ENCODE measurements at places on chromosomes 12 and 14. TPM values are rescaled to one million over a fixed set of nuclear protein-coding genes. Genes with fewer than 3 reads are reported as not detected.

DNA sequence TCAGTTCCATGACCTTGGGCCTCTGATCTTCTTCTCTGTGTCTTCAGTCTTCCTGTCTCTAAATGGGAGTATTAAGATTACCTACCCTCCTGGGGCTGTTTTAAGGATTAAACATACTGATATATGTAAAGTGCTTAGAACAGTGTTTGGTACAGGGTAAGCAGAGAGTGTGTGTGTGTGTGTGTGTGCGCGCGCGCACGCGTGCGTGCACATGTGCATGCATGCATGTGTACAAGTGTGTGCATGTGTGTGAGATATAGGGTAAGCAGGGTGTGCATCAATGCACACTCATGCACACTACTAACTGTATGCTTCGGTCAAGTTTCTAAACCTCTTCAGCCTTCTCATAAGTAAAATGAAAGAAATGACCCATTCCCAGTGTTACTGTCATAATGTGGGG, 196.6 kb downstream of the NTF3 start:
- DNase-seq = no peak

TOMM20L gene
- total RNA-seq = not detected

LRRK2 gene
- 16.8 TPM for total RNA-seq

FGD6 gene
- total RNA-seq = 18.9 TPM

- DNase-seq = no peak
Measured at GRCh38 chr12:86914721-86915120, 658.5 kb upstream of the MGAT4C start.

DNA sequence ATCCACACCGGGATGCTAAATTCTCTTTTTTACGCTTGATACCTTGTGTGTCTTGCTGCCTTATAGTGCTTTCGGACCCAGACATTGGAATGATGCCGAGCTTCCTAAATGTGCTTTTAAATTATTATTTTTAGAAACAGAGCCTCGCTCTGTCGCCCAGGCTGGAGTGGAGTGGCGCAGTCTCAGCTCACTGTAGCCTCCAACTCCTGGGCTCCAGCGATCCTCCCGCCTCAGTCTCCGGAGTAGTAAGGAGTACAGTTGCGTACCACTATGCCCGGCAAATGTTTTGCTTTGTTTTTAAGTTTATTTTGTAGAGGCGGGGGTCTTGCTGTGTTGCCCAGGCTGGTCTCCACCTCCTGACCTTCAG, 489 bp upstream of the EML5 start:
- DNase-seq = no peak

AICDA gene
- not detected for total RNA-seq

DNA sequence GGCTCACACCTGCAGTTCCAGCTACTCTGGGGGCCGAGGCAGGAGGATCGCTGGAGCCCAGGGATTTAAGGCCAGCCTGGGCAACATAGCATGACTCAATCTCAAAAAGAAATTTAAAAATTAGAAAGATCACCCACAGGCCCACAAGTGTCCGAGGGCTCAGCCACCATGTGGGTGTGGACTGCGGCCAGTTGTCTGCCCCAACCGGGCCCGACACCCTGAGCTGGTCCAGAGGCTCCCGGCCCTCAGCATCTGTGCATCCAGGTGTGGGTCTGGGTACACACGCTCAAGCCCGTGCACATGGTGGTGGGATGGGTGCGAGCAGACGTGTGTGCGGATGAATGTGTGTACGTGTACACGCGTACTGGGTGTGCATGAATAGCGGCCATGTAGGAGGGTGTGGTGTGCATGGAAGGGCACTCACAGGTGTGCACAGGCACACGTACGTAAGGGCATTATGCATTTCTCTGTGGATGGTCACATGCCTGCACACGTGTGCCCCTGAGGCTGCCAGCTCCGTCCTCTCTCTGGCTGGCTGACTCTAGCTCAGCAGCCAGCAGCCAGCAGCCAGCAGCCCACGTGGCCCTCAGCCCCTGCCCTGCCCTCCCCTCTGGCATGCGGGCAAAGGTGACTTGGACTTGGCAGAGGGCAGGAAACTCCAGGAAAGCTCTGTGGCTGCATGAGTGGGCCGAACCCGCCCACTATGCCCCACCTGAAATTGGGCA, 23.3 kb upstream of the NUDT14 start:
- peak; percentile 56 for DNase-seq

RAB15 gene
- total RNA-seq = 12.7 TPM

NAP1L1 gene
- total RNA-seq = 471 TPM

SERPINA10 gene
- not detected for total RNA-seq

DNA sequence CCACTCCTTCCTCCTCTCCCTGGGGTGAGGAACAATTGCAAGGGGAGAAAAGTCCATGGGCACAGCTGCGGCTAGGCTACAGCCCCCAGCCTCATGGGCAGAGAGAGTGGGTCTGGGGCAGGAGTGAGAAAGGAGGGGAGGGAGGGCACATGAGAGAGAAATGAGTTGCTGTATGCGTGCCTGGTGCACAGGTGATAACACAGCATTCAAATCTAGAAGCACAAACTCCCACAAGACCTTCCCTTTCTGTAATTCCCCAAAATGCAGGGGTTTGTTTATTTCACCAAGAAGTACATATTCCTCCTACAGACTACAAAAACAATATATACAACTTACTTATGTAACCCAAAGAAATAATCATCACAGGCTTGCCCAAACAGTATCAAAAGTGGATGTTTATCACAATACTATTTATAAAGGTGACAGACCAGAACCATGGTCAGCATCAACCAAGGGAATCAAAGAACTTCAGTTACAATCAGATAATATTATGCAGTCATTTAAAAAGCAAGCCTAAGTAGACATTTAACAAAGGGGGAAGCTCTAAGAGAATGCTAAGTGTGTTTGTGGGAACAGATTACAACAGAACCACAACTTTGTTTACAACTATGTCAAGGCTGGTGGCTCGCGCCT, 54.2 kb downstream of the ITPK1 start:
- DNase-seq = no peak

RASAL1 gene
- total RNA-seq = not detected

DNA sequence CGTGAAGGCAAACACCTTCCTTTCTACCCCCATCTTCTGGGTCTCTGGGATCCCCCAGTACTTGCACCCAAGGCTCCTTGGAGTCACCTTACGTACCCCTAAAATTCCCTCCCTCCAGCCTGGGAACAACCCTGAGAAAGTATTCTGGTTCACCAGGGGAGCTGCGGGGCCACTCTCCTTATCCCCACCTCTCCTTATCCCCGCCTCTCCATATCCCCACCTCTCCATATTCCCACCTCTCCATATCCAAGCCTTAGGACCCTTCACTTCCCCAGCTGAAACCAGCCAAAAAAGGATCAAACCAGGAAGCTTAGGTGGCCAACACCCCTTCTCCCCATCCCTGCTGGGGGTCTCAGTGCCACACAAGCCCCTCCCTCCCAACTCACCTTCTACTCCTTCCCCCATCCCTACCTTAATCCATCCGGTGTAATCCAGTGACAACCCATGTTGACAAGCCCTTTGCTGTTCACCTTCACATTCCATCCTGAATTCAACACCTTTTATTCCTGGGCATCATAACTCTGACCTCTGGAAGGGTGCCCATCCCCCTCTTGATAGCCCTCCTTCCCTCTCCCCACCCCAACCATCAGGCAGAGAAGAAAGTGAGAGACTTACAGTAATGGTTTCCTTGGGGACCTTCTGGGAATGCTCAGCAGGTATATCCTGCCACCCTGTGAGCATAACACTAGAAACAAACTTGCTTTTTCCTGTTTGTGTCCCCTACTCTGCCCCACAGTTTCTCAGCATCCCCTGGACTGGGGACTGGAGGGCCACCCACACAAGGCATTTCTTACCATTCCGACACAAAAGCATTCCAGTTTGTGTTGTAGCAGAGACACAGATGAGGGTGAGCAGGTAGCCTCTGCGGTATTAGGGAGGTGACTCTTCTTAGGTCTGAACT, 1.6 kb upstream of the MSI1 start:
- no peak for DNase-seq

FGF23 gene
- total RNA-seq = 0.24 TPM

DEPDC4 gene
- not detected for total RNA-seq

MGAT2 gene
- 14.4 TPM for total RNA-seq

ITGB7 gene
- 0.97 TPM for total RNA-seq

GRCh38 chr14:50047274-50047676, 69.1 kb downstream of the VCPKMT start:
- DNase-seq = no peak

DNA sequence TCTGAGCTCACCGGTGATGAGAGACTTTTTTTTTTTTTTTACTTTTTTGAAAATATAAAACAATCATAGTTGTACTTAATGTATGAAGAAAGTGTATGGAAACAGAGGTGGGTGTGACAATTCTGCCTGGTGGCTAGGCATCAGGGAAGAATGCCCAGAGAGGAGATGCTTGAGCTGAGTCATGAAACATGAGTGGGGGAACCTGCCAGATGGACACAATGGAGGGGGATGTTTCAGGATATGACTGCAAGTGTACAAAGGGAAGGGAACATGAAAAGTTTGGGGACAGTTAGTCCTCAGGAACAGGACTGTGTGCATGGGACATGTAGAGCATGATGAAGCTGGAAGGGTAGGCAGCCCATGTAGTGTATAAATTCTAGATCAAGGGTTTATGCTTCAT, 274.2 kb upstream of the E2F7 start:
- no peak for DNase-seq

SH2B3 gene
- 28.9 TPM for total RNA-seq

- DNase-seq = no peak
Measured at GRCh38 chr14:105285174-105285573, 15.6 kb downstream of the BRF1 start.

EIF2S1 gene
- 91.3 TPM for total RNA-seq

DNA sequence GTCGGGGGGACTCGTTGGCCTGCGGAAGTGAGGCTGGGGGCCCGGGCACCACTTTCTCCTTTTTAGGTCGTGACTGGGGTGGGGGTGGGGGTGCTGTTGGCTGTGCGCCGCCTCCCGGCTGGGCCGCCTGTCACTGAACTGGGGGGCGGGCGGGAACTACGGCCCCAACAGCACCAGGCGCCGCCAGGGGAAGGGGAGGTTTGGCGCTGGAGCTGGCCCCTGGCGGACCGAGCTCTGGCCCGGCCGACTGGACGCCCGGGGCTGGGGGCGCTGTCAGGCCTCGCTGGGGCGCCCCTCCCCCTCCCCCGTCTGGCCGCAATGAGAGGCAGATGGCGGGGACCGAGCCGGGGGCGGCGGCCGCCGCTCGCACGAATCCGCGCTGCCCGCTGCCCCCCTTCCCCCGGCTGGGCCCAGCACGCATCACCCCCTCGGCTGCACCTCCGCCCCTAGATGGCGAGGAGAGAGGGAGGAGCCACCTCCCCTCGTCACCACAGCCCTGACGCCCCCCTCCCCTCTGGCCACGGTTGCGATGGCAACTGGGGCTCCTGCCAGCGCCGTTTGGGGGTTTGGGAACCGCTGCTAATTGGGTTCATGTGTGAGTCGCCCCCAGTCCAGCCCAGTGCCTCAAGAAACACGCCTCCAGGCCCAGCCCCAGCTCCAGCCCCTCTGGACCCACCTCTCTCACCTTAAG, 723 bp downstream of the NFATC4 start:
- peak; percentile 90 for DNase-seq

GPR137C gene
- total RNA-seq = 0.77 TPM

OTX2 gene
- total RNA-seq = not detected

TPPP2 gene
- total RNA-seq = 0.56 TPM

GRCh38 chr12:113667095-113667494, 195.4 kb upstream of the LHX5 start:
- no peak for DNase-seq

- no peak for DNase-seq
Measured at GRCh38 chr14:99596071-99596627, 7.9 kb downstream of the CCDC85C start.

- peak; percentile 26 for DNase-seq
Measured at GRCh38 chr12:57223191-57224165, 6.0 kb upstream of the SHMT2 start.

DNA sequence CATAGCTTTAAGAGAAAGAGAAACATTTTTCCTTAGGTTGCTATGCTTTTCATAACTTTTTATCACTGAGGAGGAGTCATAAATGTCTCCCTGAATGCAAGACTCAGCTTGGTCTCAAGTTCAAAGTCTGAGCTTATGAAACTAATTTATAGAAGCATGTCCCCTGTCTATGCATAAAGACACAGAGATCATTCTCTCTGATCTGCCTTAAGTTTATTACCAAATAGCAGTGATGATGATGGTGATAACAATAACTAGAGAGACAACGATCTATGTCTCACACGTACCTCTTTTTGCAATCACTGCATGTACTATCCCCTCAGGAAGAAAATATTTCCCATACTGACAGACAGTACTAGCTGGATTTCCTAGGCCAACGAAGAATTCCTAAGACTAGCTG, 266.4 kb upstream of the G2E3 start:
- no peak for DNase-seq
